Amniotic stem cell (primary cell): ENCODE measurements at places on chromosomes 16 and 17.

DNA sequence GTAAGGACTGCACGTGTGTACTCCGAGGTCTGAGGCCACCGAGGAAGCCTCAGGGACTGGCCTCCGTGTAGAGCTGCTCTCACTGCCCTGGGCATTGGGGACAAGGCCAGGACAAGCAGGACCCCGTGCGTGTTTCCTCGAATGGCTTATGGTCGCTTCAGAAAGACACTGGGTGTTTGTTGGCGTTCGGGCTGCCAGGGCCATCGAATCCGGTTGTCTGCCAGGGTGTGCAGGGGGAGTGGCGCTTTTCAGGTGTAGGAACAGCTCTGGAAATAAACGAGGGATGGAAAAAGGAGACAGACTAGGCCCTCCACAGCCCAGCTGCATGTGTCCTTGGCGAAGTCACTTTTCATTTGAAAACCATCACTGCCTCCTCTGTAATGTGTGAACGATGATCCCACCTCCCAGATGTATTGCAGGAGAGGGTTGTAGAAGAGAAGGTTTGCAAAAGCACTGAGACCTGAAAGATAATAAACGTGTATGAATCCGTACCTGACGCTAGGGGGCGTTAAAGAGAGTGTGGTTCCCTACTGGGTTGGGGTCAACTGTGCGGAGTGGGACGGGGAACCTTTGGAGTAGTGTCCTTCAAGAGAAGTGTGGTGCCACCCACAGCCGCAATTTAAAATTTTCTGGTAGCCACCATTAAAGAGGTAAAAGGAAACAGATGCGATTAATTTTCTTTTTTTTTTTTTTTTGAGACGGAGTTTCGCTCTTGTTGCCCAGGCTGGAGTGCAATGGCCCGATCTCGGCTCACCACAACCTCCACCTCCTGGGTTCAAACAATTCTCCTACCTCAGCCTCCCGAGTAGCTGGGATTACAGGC is 2.1 kb upstream of the ZSCAN10 start:
- no peak for DNase-seq

GRCh38 chr17:34651402-34651811 is 72.0 kb downstream of the TMEM132E start:
- DNase-seq: no peak

GRCh38 chr16:73558219-73558618 is 510.3 kb upstream of the ZFHX3 start:
- no peak for DNase-seq

GRCh38 chr16:12340151-12340733 is 363.7 kb downstream of the SNX29 start:
- no peak for DNase-seq

- no peak for DNase-seq
These were observed 32.6 kb downstream of the PLXDC1 start for GRCh38 chr17:39118674-39119419.

DNA sequence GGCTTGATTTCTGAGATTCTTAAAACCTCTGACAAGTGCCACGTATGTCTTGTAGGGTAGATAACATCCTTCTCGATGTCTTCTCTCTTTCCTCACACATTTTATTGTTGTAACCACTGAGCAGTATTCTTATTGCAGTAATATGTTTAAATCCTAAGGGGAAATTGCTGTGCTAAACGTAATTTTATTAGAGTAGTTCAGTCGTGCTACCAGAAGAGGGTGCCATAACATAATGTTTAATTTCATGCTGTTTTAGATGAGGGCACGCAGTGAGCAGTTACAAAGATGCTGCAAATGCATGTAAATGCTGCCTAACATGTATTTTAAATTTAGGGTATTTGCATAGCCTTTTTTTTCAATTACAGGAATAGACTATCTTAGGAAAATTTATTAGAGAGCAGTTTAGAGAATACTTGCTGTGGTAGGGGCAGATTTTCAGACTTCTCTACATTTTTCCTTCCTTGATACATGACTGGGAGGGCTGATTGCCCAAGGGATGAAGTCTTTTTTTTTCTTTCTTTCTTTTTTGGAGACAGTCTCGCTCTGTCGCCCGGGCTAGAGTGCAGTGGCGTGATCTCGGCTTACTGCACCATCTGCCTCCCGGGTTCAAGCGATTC is 51.7 kb downstream of the GAN start:
- no peak for DNase-seq

DNA sequence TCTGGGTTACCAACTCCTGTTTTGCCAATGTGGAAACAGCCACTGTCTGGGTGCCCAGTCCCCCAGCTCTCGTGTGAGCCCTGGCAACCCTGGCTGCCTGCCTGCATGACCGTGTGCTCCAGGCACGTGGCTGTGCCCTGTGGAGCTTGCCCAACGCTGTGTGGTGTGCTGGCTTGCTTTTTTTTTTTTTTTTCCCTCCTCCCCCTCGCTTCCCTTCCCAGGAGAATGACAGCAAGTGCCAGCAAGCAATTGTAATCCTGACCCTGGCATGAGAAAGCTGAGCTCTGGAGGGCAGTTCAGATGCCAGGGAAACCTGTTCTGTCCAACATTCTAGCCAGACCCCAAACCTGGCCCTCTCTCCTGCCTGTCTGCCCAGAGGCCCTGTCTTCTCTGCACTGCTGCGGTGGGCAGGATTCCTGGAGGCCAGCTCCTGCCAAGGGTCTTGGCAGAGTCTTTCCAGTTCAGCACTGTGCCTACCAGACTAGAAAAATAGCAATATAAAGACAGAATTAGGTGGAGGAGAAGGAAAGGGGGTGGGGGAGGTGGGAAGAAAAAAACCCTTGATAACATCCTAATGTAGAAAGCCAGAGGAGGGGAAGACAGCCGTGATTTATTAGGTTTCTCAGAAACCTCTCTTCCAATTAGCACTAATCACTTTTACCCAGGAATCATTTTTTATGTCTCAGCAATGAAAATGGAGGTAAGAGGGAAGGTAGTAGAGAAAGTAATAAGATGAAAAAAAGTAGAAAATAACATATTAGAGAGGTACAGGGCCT is 9.0 kb downstream of the HLF start:
- no peak for DNase-seq

DNA sequence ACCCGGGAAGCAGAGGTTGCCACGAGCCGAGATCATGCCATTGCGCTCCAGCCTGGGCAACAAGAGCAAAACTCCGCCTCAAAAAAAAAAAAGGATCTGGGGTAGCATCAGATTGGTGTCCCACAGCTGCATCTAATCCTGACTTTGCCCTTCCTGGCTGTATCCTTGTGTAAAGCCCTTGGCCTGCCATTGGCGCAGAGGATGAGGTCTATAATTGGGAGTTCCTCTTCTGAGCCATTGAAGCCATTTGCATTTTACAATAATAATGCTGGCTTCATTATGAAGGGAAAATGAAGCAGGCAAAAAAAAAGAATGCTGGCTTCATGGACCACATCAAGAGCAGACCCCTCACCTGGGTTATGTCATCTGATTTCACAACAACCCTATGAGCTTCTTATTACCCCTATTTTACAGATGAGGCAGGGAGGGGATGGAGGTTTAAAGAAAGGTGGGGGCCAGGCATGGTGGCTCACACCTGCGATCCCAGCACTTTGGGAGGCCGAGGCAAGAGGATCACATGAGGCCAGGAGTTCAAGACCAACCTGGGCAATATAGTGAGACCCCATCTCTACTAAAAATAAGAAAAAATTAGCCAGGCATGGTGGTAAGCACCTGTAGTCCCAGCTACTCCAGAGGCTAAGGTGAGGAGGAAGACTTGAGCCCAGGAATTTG is 1.2 kb upstream of the LITAFD start:
- DNase-seq: no peak

- no peak for DNase-seq
These were observed 6.1 kb downstream of the ANKS4B start for GRCh38 chr16:21239646-21240045.

DNA sequence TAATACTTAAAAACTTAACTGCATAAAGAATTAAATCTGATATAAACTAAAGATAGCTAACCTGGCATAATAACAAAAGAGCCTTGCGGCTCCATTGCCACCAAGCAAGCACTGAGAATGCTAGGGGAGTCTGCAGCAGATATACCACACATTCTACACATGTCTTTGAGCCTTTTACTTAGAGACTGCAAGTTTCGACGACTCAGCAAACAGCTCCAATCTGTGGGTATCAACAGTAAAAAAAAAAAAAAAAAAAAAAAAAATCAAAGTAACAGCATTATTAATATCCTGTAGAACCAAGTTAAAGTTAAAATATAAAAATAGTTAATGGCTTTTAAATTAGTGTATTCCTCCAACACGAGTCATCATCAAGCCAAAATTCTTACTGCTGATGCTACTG is 27.8 kb upstream of the INTS2 start:
- DNase-seq: no peak

DNA sequence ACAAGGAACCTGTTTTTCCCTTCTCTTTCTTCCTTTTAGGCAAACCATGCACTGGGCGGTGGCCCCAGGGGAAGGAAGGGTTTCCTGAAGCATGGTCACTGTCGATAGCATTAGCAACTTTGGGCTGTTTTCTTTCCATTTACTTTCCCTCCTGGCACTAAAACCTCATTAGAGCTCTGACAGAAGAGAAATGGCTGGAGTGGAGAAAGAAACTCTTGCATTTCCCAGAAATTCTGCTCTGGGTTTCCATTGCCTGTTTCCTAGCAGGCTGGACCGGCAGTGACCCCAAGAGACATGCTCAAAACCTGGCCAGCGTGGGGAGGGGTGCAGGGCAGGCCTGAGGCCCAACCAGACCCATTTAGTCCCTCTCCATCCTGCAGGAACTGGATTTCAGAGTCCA is 230.7 kb upstream of the CCL2 start:
- no peak for DNase-seq

DNA sequence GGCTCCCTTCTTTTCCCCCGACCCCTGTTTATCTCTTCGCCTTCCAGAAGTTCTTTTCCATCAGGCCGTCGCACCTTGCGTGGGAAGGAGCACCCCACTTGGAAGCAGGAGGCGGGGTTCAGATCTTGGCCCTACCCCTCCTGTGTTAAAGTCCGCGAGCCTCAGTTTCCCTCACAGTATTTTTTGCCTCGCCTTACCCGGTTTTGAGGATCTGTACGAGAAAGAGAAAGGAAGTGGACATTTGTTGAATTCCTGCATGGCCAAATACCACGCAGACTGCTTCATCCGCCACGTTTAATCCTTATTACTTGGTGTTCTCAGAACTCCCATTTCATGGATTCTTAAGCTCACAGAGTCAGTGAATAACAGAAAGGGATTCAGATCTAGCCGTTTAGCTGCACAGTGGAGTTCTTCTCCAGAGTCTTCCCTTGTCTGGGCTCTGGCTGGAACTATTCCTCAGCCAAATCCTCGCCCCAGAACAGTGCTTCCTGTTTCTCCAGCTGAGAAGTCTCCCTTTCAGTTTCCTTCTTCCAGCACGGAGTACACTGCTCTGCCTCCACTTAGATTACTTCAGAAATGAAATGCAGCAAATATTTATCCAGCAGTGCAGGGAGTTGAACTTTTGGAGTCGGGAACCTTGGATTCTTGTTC is 590 bp downstream of the TMEM219 start:
- DNase-seq: no peak

GRCh38 chr16:68665501-68665900 is 20.4 kb downstream of the CDH3 start:
- no peak for DNase-seq

GRCh38 chr17:80800481-80801391 is 190.9 kb upstream of the CHMP6 start:
- no peak for DNase-seq

DNA sequence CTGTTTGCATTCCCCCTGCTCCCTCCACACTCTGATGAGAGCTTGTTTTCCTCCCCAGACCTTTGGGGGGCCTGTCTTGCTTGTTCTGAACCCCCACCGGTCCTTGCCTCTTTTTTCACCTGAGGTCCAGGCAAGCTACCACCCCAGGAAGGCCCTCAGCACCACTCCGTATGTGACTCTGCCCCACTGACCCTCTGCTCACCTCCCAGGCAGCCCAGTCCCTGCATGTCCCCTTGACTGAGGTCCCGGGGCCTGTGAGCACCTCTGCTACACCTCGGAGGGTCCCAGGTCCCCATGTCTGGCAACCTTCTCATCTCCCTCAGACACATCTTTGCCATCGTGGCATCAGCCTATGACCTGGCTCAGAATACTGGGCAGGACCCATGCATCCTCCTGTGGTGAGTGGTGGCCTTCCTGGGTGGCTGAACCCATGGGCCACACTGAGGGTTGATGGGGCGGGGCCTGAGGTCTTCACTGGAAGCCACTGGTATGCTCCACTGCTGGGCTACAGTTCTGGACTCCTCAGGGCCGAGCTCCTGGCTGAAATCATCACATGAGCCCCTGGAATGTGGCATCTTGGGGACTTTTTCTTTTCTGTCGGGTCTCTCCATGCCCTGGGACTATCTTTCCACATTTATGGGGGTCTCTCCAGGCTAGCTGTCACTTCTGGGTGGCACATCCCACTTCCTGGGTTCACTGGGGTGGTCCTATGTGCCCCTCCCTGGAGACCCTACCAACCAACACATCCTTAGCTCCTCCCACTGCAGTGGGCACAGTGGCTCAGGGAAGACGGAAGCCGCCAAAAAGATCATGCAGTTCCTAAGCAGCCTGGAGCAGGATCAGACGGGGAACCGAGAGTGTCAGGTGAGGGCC is 3.5 kb downstream of the MYO15B start:
- no peak for DNase-seq

- DNase-seq: no peak
These were observed 27.5 kb upstream of the NKD1 start for GRCh38 chr16:50520451-50521245.

DNA sequence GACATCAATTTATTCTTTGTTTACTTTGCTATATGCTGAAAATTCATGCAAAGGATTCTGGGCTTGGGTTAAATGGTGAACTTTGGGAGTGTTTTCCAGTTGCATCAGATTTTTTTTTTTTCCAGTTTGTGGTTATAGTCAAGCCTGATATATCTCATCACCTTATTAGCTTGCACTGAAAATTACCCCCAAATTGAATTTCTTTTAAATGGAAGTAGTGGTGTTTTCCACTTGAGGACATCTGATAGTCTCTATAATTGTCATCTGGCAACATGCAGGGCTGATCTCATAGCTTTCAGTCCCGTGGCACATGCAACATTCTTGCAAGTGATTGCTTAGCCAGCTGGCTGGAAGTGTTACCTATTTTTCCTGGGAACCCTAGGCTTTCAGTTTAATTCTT is 4.7 kb upstream of the KRTAP3-1 start:
- no peak for DNase-seq

DNA sequence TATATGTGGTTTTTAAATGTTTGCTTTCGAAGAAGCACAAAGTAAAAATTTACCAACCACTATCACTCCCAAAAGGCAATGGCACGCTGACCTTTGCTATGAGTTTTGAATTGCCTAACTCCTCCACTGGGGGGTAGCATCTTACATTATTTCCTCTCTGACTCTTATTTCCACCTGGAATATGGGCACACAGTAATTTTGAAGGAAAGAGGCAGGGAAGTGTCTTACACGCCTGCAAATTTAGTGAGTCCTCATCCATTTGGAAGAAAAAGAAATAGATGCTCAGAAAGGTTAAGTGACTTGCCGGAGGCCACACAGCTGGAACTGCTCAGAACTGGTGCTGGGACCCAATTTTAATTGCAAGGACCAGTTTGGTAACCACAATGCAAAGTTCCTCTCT is 29.9 kb upstream of the IRX6 start:
- DNase-seq: no peak

- DNase-seq: no peak
These were observed 13.6 kb downstream of the ATPAF2 start for GRCh38 chr17:18025241-18025944.
